DMS153 (cell line): ENCODE measurements at places on chromosomes 12 and 14.

- no peak for DNase-seq
Observed at GRCh38 chr14:73842851-73843250, 8.8 kb upstream of the PTGR2 start.

GRCh38 chr12:66962290-66962689 lies 283.4 kb upstream of the GRIP1 start:
- DNase-seq, result no peak

GRCh38 chr12:8722286-8722800 lies 24.6 kb downstream of the RIMKLB start:
- no peak for DNase-seq

DNA sequence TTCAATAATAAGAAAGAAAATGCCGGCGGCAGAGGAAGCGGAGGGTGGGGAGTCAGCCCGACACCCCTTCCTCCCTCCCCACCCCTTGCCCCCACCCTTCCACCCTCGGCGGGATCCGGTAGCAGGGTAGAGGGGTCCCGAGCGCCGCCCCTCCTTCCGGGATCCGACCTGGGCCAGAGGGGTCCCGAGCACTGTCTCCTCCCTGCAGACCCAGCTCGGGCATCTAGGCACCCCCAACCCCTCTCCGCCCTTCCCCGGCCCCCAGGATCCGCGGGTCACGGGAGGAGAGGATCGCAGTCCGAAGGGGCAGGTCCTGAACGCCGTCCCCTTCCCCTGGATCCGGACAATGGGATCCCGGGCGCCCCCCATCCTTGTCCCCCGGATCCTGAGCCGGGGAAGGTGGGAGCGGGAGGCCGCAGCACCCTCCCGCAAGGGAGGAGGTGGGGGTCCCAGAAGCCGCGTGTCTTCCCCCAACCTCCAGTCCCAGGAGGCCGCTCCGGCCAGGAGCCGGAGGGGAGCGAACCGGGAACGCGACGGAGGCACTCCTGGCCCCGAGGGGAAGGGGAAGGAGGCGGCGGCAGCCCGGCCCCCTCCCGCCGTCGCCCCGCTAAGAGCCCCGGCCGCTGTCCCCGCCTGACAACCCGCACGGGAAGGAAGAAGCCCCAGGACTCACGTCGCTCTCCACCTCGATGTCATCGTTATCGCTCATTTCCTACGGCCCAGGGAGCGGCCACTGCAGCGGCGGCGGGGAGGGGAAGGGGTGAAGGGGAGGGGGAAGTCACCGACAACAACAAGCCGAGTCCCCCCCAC lies 481 bp downstream of the MAX start:
- DNase-seq, result no peak

DNA sequence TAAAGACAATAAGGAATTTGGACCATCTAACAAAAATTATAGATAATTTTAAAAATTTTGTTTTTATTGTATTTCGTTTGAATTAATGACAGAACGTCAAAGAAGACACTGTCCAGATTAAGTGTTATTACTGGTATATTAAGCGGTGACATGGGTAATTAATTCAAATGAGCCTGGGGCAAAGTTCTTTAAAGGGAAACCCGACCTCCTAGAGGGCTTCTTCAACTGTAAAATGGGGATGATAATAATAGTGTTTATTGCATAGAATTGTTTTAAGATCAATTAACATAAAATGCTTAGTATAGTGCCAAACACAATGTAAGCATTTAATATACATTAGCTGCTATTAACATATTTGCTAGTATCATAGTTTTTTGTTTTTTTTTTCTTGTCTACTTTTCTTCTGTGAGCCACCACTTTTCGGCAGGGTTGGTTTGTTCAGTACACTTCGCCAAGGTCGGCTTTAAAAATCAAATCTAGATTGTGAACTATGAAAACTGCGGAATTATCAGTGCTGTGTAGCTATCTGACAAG lies 514 bp upstream of the LARP4 start:
- DNase-seq, result no peak

DNA sequence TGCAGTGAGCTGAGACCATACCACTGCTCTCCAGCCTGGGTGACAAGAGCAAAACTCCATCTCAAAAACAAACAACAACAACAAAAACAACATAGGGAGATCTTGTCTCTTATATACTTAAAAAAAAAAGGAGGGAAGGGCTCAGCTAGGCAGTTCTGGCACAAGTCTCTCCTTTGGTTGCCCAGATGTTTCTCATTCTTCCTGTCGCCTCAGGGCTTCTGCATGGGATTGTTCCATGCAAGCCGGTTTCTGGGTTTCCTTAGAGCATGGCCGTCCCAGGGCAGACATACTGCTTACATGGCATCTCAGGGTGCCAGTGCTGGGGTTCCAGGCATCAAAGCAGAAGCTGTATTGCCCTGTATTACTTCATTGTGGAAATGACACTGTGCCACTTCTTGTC lies 5.2 kb upstream of the SLC8B1 start:
- DNase-seq, result no peak

DNA sequence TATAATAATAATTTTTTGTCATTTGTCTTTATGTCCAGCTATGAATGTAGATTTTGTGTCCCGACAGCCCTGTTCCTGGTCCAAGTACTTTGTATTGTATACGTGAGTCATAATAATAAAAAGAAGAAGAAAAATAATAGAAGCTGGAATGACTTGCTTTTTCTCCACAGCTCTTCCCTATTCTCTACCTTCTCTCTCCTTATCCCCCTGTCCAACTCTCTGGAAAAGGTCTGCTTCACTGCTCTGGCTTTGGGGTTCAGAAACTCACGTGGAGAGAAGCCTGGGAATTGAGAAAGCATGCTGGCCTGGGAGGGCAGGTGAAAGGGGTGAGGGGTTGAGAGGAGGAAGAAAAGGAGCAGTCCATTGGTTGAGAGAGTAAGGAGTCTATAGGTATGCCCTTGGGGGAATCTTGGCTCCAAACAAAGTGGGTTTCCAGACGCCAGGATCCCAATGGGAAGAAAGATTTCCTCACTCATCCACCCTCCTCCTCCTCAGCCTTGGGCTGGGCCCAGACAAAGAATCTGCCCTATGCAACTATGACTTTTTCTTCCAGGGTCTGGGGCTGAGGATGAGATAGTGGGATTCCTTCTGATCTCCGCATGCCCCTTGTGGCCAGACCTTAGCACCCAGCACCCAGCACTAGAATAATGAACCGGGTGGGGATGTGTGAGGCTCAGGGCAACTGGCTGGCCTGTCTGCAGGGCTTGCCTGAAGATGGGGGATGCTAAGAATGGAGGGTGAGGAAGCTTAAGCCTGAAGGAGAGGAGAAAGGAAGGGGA lies 4.0 kb downstream of the HOXC8 start:
- DNase-seq, result no peak

GRCh38 chr12:88625356-88625755 lies 45.1 kb upstream of the KITLG start:
- no peak for DNase-seq
